ENCODE measurements at places on chromosomes 7 and 10.

DNA sequence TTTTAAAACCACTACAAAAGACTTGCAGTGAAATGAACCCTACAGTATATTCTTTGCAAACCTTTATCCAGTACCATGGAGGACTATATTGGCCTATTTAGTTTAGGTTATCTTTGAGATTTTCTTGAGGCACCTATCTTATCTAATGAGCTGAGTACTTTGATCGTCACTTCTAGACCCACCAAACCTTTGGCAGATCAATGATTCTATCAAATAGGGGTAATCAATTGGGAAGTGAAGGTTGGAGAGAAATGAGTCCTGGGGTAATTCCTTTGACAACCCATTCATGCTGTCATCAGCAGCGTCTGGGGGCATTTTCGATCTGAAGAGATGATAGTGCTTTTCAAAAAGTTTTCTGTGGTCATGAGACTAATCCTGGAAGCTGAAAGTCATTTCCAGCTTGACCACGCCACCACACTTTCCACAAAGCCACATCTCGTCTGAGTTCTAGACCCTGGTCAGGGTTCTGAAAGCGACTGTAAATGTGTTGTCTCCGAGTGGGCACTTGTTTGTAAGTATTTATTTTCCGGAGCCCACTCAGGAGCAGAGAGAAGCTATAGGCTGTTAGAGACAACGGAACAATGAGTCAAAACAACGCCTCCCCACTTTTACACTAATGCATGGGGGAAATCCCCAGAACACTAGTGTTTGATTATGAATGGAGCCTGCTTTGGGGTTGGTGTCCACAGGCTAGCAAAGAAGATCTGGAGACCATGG is 4.8 kb downstream of the EGR2 start:
- no peak for DNase-seq

- peak; percentile 29 for DNase-seq
Observed at GRCh38 chr7:22551768-22552513, 52.0 kb upstream of the STEAP1B start.

DNA sequence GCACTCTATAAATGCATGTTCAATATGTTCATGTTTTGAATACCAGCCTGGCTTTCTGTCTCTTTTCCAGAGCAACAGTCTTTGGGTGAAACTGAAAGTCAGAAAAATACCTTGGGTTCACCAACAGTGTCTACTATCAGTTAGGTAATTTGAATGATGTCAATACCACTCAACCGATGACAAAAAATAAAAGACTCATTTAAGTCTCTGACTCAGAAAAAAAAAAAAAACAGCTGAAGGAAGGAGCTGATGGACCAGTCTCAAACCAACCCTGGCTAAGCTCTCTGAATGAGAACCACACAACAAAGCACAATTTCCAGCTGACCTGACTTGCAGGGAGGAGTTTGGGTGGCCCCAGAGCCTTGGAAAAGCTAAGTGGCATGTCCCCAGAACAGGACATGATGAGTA is 42.5 kb downstream of the ABLIM1 start:
- DNase-seq, result no peak

DNA sequence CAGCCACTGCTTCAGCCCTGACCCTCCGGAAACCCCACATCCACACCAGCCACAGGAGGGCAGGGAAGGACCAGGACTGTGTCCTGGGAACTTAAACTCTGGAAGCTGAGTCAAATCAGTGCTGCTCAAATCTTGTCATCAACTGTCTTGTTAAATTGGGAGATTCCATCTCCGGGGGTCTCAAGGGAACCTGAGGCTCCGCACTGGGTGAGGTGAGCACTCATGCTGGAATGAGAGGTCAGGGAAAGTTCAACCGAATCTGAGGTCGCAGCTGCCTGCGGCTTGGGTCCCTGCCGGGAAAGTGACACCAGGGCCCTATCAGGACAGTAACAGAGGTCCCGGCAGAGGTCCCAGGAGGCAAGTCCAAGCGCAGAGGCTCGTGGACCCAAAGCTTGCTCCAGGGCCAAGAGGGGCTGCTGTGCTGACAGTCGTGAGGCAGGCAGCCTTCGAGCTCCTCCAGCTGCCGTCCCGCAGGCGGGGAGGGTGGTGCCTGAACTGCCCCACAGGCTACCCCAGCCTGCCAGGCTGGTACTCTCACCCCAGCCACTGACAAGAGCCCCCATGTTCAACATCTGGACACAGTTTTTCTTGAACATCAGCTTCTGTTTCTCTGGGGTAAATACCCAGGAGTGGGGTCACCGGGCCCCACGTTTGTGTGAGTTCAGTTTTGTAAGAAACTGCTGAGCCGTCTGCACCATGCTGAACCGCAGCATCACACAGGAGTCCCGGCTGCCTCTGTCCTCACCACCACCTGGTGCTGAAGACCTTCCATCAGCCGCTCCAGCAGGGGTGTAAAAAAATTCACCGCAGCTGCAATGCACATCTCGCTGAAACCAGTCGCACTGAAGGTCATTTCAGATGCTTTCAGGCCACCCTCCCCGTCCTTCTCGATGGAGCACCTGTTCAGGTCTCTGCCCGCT is 101.0 kb downstream of the DIP2C start:
- no peak for DNase-seq

GRCh38 chr10:114031073-114031972 is 12.3 kb upstream of the ADRB1 start:
- no peak for DNase-seq

- DNase-seq, result no peak
Observed at GRCh38 chr10:76175533-76176165, 744.2 kb downstream of the LRMDA start.

- DNase-seq, result no peak
Observed at GRCh38 chr7:101442426-101443070, 79.9 kb downstream of the COL26A1 start.

GRCh38 chr7:4745971-4746919 is 29.2 kb upstream of the AP5Z1 start:
- DNase-seq, result peak; percentile 74

DNA sequence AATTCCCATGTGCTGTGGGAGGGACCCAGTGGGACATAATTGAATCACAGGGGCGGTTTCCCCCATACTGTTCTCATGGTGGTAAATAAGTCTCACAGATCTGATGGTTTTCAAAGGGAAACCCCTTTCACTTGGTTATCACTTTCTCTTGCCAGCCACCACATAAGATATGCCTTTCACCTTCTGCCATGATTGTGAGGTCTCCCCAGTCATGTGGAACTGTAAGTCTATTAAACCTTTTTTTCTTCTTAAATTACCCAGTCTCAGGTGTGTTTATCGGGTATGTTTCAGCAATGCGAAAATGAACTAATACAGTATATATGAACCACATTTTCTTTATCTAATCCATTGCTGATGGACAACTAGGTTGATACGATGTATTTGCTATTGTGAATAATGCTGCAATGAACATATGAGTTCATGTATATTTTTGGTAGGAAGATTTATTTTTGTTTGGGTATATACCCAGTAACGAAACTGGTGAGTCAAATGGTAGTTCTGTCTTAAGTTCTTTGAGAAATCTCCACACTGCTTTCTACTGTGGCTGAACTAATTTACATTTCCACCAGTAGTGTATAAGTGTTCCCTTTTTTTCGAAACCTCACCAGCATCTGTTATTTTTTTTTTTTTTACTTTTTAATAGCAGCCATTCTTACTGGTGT is 70.0 kb upstream of the HGF start:
- DNase-seq, result no peak

GRCh38 chr10:93445978-93446720 is 36.0 kb downstream of the MYOF start:
- DNase-seq, result peak; percentile 44

- no peak for DNase-seq
Observed at GRCh38 chr10:35413985-35414861, 77.9 kb downstream of the CCNY start.

GRCh38 chr7:63113713-63114285 is 884.9 kb upstream of the ZNF722 start:
- DNase-seq, result no peak
